ENCODE measurements at places on chromosomes 1 and 21. TPM values are rescaled to one million over a fixed set of nuclear protein-coding genes. Genes with fewer than 3 reads are reported as not detected.
A peak's percentile ranks its signal among the peaks of the same experiment; 100 is the strongest.

Gene LCE3E
- total RNA-seq, result not detected

Gene FCRLA
- total RNA-seq, result 2.3 TPM

Gene IGSF9
- total RNA-seq, result not detected

Gene MFAP2
- total RNA-seq, result 49.2 TPM

DNA sequence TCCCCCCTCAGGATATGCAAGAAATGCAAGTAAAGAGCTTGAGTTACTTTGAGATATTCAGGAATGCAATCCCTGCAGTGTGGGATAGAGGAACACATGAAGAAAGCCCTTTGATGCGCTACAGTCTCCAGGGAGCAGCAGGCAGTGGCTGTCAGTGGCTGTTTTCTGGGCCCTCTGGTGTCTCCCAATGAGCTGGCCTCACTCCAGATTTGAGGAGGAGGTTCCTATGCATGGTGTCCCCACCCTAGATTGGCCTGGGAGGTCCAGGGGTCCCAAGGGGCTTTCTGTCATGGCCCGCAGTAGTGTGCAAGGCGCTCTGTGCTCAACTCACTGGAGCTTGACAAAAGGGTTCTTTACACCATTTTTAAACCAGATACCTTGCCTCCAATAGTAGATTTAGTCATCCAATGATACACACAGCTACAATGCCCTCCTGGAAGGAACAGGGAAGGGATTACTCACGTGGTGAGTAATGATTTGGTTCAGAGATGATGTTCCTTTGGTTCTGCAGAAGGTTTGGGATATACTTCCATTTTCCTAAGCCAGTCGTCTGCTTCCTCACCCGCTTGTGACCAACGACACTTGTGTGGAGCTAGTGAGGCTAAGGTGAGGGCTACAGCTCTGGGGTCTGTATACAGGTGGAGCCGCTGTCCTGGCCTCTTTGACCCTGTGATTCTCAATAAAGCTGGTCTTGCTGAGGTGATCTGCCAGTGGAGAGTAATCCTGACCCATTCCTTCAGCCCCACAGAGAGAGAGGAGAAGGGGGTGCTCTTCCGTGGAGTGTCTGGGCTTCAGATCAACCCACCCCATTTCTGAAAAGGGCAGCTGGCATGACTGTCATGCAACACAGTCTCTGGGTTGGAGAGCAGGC is 6.6 kb downstream of the BATF3 start:
- DNase-seq, result peak; percentile 49

DNA sequence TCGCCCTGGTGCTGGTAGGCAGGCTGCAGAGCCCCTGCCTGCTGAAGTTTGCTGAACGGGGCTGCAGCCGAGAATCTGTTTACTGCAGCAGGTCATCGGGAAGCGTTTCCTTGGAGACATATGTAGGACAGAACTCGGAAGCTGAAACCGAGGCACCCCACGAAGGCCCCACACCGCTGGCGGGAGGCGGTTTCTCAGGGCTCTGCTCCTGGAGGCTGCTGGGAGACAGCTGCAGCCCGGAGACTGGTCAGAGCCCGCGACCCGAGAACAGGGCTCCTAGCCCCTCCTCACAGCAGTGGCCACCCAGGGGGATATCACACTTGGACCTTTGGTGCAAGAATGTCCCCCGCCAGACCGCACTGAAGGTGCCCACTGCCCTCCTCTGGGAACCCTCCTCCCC is 12.7 kb upstream of the PLCH2 start:
- DNase-seq, result peak; percentile 12

DNA sequence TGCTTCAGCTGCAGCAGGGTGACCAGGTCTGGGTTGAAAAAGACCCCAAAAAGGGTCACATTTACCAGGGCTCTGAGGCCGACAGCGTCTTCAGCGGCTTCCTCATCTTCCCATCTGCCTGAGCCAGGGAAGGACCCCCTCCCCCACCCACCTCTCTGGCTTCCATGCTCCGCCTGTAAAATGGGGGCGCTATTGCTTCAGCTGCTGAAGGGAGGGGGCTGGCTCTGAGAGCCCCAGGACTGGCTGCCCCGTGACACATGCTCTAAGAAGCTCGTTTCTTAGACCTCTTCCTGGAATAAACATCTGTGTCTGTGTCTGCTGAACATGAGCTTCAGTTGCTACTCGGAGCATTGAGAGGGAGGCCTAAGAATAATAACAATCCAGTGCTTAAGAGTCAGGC is 2.9 kb downstream of the C1QA start:
- DNase-seq, result peak; percentile 58

- no peak for DNase-seq
Observed at GRCh38 chr1:225852413-225853124, 29.6 kb downstream of the TMEM63A start.

DNA sequence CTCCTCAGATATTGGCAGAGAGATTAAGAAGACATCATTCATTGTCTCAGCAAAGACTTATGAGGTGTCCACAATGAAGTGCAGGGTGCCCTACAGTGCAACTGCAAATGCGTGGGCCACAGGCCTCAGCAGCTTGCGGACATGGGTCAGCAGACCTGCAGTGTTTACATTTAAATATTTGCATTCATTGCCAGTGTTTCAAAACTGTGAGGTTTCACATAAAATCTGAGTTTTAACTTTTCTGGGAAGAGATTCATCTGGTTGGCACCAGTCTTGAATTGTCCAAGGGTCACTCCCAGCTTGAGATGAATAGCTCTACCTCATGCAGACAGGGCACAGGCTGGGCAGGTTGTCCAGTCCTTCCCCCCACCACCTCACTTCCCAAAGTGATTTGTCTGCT is 286.8 kb upstream of the DUSP10 start:
- no peak for DNase-seq

DNA sequence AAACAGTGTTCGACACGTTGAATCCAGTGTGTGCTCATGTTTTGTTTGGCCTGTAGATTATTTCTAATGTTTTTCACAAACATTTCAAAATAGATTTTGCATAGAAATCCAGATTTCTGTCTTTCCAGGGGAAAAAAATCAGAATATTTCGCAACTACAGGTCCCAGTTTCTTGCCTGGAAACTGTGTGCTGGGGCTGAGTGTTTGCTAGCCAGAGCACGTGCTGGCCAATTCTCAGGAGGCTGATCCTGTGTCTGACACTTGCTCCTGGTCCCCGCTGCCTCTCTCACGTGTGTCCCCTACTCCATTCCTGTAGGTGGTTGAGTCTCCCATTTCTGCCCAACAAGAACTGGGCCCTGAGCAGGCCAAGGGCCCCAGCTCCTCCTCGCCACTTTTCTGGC is 2.4 kb downstream of the MAB21L3 start:
- no peak for DNase-seq

DNA sequence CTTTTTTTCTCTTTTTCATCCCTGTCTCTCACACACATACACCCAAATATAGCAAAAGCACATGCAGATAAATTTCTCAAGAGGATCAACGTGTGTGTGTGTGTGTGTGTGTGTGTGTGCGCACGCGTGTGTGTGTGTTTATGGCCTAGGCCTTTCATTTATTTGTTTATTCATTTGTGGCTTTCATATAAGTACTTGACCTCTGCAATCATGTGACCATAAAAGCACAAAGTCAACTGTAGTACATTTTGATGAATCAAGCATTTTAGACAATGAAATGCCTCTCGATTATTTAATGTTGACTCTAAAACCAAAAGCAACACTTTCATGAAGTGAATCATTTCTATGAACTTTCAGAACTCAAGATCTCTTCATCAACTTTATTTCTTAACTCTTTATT is 194.1 kb upstream of the ADGRL2 start:
- DNase-seq, result no peak

GRCh38 chr1:246151796-246152434 is 355.2 kb downstream of the SMYD3 start:
- no peak for DNase-seq

- no peak for DNase-seq
Observed at GRCh38 chr1:205315008-205315618, 6.4 kb downstream of the NUAK2 start.

- DNase-seq, result peak; percentile 96
Observed at GRCh38 chr1:212857992-212858460, at the start of gene FLVCR1. Gene FLVCR1, plus strand, starts transcription at chr1:212858275. Its CDS starts 178 bp downstream, at chr1:212858453.

GRCh38 chr1:181204530-181204929 is 116.0 kb downstream of the IER5 start:
- no peak for DNase-seq
